ENCODE measurements at places on chromosomes 2 and 18.

DNA sequence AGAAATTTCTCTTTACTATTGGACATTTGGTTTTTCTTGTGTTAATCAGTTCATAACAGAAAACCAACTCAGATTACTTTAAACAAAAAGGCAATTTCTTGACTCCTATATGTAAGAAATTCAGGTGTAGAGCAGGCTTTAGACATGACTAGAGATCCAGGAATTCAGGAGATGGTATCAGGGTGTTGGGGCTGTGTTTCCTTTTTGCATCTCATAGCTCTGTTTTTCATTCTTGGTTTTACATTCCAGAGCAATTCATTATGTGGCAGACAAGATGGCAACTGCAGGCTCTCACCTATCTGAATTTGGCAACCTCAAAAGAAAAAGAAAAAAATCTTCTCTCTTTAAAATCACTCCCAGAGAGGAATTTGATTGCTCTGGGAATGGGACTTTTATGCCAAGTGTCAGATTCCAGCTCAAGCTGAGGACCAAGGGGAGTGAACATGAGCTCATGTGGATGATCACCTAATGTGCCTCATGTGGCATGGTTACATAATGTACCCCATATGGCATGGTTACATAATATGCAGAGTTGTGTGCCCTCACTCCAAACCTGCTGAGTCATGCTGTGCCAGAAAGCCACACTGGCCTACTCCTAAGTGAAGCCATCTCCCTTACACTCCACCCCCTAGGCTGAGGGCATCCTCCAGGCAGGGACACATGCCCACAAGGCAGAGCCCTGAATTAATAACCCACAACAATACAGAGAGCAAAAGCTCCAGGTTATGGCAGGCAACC lies 282.7 kb downstream of the MBD2 start:
- DNase-seq: peak; percentile 1

GRCh38 chr18:3062798-3063680 lies 50.1 kb upstream of the LPIN2 start:
- DNase-seq: peak; percentile 24

- no peak for DNase-seq
Measured at GRCh38 chr2:143175438-143175837, 46.2 kb downstream of the ARHGAP15 start.

DNA sequence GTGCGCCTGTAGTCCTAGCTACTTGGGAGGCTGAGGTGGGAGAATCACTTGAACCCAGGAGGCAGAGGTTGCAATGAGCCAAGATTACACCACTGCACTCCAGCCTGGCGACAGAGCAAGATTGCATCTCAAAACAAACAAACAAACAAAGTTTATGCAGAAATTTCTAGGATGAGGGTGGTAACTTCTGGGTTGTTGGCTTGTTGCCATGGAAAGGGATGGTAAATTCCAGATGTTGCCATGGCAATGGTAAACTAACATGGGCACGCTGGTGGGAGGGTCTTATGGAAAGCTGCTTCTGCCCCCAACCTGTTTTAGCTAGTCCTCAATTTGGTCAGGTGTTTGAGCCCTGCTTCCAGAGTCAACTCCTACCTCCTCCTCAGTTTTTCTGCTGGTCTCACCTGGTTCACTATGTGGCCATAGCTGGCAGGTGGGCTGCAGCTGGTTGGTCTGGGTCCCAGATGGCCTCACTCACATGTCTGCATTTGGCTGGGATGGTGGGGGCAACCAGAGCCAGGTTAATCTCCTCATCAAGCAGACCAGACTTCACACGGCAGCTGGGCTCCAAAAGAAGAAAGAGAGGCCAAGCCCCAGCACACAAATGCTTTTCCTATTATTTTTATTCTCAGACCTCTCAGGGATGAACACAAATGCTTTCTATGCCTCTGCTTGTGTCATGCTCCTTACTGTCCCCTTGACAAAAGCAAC lies 26.6 kb upstream of the TEX44 start:
- DNase-seq: no peak

- DNase-seq: no peak
Measured at GRCh38 chr2:130776550-130776949, 21.2 kb downstream of the AMER3 start.

DNA sequence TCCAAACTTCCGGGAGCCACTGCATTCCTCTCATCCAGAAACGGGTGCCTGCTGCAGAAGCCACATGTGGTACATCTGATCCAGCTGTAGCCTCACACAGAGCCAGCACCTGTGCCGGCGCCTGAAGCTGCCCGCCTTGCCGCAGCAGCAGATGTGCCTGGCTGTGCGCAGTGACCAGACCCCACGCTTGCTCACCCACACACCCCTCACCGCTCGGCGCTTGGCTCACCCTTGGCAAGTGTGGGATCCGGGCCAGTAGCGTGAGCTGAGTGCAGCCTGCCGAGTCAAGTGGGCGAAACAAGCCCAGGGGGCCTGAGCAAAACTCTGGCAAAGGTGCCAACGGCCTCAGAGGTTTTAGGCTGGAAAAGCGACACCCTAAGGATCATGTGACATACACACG lies 220.1 kb upstream of the TMEFF2 start:
- no peak for DNase-seq

DNA sequence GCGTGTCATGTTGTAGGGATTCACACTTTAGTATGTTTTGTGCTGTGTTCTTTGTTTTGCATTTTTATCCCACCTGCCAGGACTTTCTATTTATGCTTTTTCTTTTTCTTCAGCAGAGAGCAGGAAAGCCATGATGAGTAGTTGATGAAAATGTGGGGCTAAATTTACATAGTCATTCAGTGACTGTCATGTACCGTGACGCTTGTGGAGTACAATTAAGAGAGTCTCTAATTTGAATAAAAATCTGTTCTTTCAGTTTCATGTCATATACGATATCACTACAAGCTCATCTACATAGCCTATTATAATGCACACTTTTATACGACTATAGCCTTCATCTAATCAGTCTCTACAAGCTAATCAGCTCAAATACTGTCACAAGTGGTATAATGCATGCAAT lies 112.7 kb upstream of the SPATS2L start:
- DNase-seq: no peak

DNA sequence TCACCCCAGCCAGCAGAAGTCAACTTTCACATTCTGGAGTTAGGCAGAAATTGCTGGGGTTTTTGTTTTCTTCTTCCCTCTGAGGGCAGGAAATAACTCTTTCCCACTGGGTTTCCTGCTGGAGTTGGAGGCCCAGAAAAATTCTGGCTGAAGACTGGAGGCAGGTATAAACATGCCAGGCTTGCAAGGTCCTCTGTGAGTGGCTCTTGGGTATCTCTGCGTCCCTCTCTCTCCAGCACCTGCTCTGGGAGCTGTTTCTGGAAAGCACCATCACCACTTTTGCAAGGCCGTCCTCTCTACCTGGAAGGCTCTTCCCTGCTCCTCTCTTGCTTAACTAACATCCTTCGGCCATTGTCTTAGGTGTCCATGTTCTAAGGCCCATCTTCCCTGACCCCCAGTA lies 91.0 kb downstream of the MCFD2 start:
- DNase-seq: no peak

GRCh38 chr2:68863996-68864395 lies 7.2 kb downstream of the BMP10 start:
- DNase-seq: no peak

DNA sequence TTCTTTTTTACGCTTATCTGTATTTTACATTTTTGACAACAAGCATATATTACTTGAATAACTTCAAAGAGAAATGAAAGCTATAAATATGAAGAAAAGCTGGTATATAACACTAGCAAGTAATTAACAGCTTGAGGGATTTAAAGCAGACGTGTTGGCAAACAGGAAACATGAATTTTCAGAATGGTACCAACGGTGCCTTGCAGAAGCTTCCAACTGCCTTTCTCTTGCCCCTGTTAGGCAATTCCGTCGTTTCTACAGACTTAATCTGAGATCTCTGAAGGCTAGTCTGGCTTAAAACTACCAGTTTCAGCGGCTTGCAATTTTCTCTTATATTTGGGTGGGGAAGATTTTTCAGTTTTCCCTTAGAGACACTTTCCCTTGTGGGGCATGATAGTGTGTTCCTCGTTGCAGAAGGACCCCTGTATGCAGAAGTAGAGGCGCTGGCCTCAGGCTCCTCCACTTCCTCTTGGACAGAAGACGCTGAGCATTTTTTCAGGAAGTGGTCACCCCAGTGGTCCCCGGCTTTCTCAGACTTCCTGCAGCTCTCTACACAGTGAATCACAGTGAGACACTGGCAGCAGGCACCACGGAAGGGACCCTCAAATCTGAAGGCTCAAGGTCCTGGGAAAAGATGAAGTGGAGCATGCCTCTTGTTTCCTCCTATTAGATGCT lies 56.2 kb upstream of the SLC16A14 start:
- DNase-seq: no peak

DNA sequence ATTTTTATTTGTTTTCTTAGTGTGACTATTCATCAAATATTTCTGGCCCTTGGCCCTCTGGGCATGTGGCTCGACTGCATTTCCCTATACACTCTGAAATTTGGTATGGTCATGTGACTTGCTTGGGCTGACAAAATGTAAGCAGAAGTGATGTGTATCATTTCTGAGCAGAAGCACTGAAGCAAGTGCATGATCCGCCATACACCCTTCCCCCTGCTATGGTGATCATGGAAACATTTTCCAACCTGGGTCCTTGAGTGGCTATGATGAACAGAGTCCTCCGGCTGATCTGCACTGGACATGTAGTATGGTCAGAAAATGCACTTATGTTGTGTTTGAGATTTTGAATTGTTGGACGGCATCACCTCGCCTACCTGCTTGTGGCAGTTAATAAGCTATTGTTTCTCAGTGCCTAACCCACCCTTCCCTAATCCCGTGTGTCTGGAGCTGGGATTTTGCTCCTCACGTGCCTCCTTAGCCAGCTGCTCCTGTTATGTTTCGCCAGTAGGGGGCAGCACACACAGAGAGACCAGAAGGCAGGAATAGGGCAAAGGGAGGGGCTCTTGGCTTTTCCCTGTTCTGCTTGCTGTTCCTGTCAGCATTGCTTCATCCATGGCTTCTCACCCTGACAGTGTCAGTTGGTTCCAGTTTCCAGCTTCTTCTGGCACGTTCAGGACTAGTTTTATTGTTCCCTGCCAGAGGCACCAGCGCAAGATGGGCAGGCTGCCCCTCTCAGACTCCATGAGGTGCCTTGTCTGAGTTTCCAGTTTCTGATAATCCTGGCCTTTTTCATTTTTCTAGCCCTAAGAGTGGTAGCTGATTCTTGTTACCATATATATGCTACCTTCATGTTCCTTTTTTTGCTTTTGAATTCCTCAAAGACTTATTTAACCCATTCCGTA lies 207.4 kb downstream of the ARL6IP6 start:
- no peak for DNase-seq

GRCh38 chr2:86552889-86553288 lies 10.4 kb downstream of the CHMP3 start:
- DNase-seq: no peak

- no peak for DNase-seq
Measured at GRCh38 chr18:7596147-7596546, 29.0 kb downstream of the PTPRM start.

DNA sequence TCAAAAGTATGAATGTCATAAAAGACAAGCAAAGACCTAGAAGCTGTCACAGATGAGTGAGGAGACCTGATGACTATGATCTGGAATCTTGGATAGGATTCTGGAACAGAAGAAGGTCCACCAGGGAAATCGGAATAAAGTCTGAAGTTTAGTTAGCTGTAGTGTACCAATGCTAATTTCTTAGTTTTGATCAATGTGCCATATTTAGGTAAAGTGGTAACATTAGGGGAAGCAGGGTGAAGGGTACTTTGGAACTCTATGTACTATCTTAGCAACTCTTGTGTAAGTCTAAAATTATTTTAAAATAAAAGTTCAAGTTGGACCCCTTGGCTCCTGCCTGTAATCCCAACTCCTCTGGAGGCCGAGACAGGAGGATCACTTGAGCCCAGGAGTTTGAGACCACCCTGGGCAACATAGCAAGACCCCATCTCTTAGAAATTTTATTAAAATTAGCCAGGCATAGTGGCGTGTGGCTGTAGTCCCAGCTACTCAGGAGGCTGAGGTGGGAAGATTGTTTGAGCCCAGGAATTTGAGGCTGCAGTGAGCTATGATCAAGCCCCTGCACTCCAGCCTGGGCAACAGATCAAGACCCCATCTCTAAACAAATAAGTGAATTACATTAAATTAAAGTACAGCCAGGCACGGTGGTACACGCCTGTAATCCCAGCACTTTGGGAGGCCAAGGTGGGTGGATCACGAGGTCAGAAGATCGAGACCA lies 35.9 kb upstream of the EFHD1 start:
- no peak for DNase-seq

DNA sequence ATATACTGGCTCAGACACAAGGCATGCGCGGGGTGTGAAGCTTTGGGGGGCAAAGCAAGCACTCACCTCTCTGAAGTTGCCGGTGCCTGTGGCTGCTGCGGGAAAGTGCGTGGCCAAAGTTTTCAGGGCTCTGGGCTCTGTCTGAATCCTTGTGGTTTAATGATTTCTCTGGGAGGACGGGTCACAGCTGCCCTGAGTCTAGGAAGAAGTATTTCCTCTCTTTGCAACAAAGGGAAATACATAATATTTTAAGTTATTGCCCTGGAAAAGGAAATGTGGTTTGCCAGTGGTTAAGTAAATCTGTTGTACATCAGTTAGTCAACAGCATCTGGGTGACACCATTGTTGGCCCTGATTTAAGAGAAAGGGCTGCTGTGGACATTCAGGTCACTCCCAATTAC lies 56.7 kb upstream of the ZDBF2 start:
- DNase-seq: no peak

DNA sequence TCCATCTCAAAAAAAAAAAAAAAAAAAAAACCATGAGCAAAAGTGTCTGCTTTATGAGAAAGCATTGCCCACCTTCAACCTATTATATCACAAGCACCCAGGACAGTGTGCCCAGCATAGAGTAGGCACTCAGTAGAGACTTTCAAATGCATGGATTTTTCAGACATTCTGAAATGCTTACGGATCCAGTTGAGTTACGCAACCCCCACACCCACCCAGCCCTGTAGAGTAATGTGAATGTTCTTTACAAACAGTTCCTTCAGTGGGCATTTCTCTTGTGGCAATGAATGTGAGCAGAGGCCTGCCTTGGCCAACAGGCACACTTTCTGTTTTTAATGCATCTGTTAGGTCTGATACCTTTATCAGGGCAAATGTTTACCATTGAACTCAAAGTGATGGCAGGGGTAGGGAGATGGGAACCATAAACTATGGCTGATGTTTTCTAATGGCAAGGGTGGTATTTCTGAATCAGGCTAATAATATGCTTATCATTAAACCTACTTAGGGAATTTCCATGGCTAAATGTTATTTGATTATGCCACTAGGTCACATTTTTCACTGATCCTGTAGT lies 65.0 kb upstream of the RPL31 start:
- no peak for DNase-seq

- no peak for DNase-seq
Measured at GRCh38 chr2:85436836-85437487, 18.4 kb downstream of the SH2D6 start.

- peak; percentile 72 for DNase-seq
Measured at GRCh38 chr18:58993260-58993659, 128.6 kb downstream of the ZNF532 start.

Data from HFF-Myc (cell line).